Neural crest cell (in vitro differentiated cells): ENCODE measurements at places on chromosomes 4 and X. TPM values are rescaled to one million over a fixed set of nuclear protein-coding genes. Genes with fewer than 3 reads are reported as not detected.

DNA sequence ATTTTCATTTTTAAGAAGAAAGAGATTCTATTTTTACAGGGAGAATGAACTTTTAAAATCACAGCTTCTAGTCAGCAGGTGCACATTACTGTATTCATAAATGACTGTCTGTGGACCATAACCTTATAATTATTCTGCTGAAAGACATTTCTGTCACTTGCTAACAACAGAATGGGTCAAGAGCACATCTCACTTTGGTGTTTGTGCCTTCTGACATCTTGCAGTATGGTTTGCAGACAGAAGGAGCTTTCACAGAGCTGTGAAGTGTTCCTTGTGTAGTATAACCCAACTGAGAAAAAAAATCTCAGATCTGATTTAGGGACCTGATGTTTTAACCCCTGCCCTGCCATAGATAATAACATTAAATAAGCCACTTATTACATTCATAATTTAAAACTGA is 131.4 kb upstream of the CTSO start:
- no peak overlapping the region for H3K27ac ChIP-seq
- H3K4me3 ChIP-seq: no peak overlapping the region
- H3K36me3 ChIP-seq: no peaks in the 10 kb centered on the region
- no peaks in the 10 kb centered on the region for H3K4me1 ChIP-seq
- no peaks in the 10 kb centered on the region for H3K27me3 ChIP-seq

- no peak for DNase-seq
- H3K36me3 ChIP-seq: no peaks in the 10 kb centered on the region
- H3K27ac ChIP-seq: no peak overlapping the region
- no peaks in the 10 kb centered on the region for H3K4me1 ChIP-seq
- H3K4me3 ChIP-seq: no peak overlapping the region
Measured at GRCh38 chr4:126647756-126648397, 984.9 kb upstream of the INTU start.

- H3K27ac ChIP-seq: no peak overlapping the region
- H3K27me3 ChIP-seq: no peaks in the 10 kb centered on the region
- H3K36me3 ChIP-seq: peaks cover 20% of the 10 kb centered on the region
- no peak overlapping the region for H3K4me3 ChIP-seq
- DNase-seq: no peak
- peaks cover 7% of the 10 kb centered on the region for H3K4me1 ChIP-seq
Measured at GRCh38 chr4:56210397-56210796, 176.9 kb downstream of the AASDH start.

GRCh38 chr4:171985129-171985528 is 171.9 kb downstream of the GALNTL6 start:
- no peaks in the 10 kb centered on the region for H3K36me3 ChIP-seq
- H3K27me3 ChIP-seq: no peaks in the 10 kb centered on the region
- no peak overlapping the region for H3K4me3 ChIP-seq
- no peak overlapping the region for H3K27ac ChIP-seq
- no peak for DNase-seq

- H3K36me3 ChIP-seq: no peaks in the 10 kb centered on the region
- no peaks in the 10 kb centered on the region for H3K27me3 ChIP-seq
- no peak overlapping the region for H3K27ac ChIP-seq
Measured at GRCh38 chrX:66005830-66006449, 33.9 kb downstream of the VSIG4 start.

DNA sequence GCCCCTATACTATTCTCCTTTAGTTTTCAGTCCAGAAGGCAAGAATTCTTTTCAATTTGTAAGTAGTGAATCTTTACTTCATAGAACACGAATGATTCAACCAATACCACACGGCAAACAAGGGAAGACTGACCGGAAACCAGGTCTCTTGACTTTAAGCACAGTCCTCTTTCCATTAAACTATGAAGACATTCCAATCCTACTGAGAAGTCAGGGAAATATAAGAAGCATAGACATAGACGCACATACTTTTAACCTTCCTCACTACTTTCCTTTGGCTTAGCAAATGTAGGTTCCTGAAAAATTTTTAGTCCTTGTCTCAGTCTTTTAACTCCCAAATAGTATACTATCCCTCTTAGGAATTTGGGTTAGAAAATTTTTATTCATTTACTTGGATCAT is 9.1 kb downstream of the CHRDL1 start:
- DNase-seq: no peak
- no peak overlapping the region for H3K4me3 ChIP-seq
- no peaks in the 10 kb centered on the region for H3K27me3 ChIP-seq
- peaks cover 24% of the 10 kb centered on the region for H3K4me1 ChIP-seq
- no peak overlapping the region for H3K27ac ChIP-seq

- H3K36me3 ChIP-seq: peaks cover 26% of the 10 kb centered on the region
- no peaks in the 10 kb centered on the region for H3K27me3 ChIP-seq
- no peak overlapping the region for H3K4me3 ChIP-seq
Measured at GRCh38 chr4:3234171-3235029, 14.6 kb upstream of the MSANTD1 start.

DNA sequence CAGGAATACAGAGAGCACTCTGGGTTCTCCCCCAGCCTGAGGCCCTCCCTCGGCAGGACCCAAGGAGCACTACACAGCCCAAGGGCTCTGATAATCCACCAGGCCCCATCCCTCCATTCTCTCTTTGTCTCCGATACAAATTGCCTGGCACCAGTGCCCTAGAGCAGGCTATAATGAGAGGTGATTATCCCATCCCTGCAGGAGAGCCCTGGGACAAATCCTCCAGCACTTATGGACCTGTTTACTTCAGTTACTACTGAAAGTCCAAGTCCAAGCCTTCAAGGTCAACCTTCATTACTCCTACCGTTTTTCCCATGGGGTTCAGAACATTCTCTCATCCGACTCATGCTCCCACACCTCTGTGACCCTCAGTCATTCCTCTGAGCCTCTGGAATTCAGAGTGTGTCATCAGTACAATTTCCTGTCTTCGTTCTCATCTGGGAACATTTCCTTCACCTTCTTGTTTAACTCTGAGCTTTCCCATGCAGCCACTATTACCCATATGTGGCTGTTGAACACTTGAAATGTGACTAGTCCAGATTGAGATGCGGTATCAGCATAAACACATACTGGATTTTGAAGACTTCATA is 299.0 kb downstream of the RAPGEF2 start:
- H3K4me1 ChIP-seq: peaks cover 27% of the 10 kb centered on the region
- no peak for DNase-seq
- no peaks in the 10 kb centered on the region for H3K36me3 ChIP-seq
- no peak overlapping the region for H3K27ac ChIP-seq
- H3K4me3 ChIP-seq: no peak overlapping the region
- no peaks in the 10 kb centered on the region for H3K27me3 ChIP-seq

UGT2A2 gene
- not detected in 2 replicates for total RNA-seq

FAAH2 gene
- total RNA-seq: 0.52 and 0.63 TPM in 2 replicates

DNA sequence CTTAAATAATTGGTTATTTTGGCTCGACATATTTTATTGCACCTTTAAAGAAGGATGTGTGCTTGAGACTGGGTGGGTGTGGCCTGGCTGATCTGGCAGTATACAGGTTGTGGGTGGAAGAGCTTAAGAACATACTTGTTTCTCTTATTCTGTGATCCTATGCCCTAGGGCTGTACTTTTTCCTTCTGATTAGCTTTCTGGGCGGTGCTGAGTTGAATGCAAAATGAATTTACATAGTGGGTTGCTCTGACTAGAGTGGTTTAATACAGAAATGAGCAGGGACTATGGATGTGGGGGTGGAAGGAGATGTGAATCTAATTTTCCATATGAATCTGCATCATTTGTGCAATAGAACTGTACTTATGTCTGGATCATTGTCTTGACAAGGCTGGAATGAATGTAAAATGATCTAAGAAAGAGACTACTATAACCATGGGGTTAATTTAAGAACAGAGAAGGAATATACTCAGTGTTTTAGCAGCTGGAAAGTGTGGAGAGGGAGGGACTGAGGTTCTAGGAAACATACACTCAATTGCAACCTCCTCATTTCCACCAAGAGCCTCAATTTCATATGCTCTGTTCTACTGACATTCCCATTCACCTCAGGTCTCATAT is 73.7 kb downstream of the RLIM start:
- DNase-seq: no peak
- no peaks in the 10 kb centered on the region for H3K27me3 ChIP-seq
- peaks cover 7% of the 10 kb centered on the region for H3K4me1 ChIP-seq
- no peak overlapping the region for H3K27ac ChIP-seq
- no peaks in the 10 kb centered on the region for H3K36me3 ChIP-seq

PLAC1 gene
- total RNA-seq: not detected in 2 replicates

GRCh38 chr4:6078560-6078959 is 60.3 kb upstream of the C4orf50 start:
- H3K36me3 ChIP-seq: no peaks in the 10 kb centered on the region
- H3K4me1 ChIP-seq: no peaks in the 10 kb centered on the region
- no peak for DNase-seq

GRCh38 chr4:110627977-110628662 is 5.2 kb upstream of the PITX2 start:
- no peak overlapping the region for H3K27ac ChIP-seq
- no peak for DNase-seq
- peaks cover under 1% of the 10 kb centered on the region for H3K36me3 ChIP-seq
- H3K27me3 ChIP-seq: peaks cover 100% of the 10 kb centered on the region

DNA sequence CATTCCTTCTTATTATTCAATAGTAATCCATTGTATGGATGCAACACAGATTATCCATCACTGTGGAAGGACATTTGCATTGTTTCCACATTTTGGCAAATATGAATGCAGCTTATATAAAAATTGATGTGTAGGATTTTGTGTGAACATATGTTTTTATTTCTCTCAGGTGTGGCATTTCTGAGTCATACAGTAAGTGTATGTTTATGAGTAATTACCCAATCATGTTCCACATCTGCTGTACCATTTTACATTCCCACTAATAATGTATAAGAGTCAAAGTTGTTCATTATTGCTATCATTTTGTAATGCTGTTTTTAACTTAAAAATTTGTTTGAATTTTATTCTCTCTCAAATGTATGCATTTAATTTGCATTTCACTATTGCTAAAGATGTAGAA is 25.5 kb downstream of the MAGEA4 start:
- H3K27me3 ChIP-seq: no peaks in the 10 kb centered on the region
- H3K4me1 ChIP-seq: no peaks in the 10 kb centered on the region
- H3K36me3 ChIP-seq: no peaks in the 10 kb centered on the region
- H3K4me3 ChIP-seq: no peak overlapping the region

DNA sequence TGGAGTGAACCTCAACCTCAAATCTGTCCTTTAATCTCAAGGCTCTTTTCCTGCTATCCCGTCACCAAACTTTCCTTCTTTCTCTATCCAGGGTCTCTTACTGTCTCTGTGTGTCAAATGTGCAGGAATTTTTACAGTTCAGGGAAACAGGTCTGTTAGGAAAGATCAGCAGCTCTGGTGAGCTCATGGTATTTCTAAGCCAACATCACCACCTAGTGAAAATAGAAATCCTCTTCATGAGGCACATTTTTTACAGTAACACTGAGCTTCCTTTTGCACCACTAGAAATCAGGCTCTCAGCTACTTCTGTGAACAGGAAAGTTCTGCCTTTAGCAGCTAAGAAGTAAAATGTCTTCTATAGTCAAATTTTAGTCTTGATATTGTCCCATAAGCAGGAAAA is 39.6 kb downstream of the NUDT11 start:
- no peaks in the 10 kb centered on the region for H3K36me3 ChIP-seq
- H3K4me1 ChIP-seq: peaks cover 3% of the 10 kb centered on the region
- no peak for DNase-seq
- H3K4me3 ChIP-seq: no peak overlapping the region
- no peak overlapping the region for H3K27ac ChIP-seq

APBB2 gene
- 68.5 and 72.7 TPM in 2 replicates for total RNA-seq
